Karpas-422 (cell line): ENCODE measurements at places on chromosomes 7 and 10. TPM values are rescaled to one million over a fixed set of nuclear protein-coding genes. Genes with fewer than 3 reads are reported as not detected.

The OR2A5 gene
- total RNA-seq = not detected in 2 replicates

The COL13A1 gene
- not detected in 2 replicates for total RNA-seq

The CYP26A1 gene
- 0.29 TPM in 1 of 2 replicates, not detected in the other for total RNA-seq

The CADPS2 gene
- not detected in 2 replicates for total RNA-seq

The CDH23 gene
- 0.47 and 2.1 TPM in 2 replicates for total RNA-seq

DNA sequence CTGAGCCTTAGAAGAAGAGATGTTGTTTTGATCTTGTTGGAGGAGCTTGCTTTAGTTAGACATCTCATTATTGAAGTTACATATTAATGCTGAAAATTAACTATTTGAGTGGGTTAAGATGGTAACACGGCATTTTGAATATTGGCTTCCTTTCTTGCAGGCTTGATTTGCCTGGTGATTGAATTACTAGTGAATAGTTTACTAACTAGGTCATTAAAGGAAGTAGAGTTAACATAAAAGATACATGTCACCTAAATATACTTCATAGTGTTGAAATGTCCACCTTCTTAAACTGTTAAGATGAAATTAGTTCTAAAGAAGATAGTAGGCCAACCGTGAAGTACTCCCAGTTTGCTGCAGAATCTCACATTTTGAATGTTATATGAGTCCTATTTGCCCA, 18.5 kb downstream of the MPLKIP start:
- H3K4me1 ChIP-seq = no peaks in the 10 kb centered on the region
- no peaks in the 10 kb centered on the region for H3K36me3 ChIP-seq
- no peak overlapping the region for H3K27ac ChIP-seq
- DNase-seq = no peak

DNA sequence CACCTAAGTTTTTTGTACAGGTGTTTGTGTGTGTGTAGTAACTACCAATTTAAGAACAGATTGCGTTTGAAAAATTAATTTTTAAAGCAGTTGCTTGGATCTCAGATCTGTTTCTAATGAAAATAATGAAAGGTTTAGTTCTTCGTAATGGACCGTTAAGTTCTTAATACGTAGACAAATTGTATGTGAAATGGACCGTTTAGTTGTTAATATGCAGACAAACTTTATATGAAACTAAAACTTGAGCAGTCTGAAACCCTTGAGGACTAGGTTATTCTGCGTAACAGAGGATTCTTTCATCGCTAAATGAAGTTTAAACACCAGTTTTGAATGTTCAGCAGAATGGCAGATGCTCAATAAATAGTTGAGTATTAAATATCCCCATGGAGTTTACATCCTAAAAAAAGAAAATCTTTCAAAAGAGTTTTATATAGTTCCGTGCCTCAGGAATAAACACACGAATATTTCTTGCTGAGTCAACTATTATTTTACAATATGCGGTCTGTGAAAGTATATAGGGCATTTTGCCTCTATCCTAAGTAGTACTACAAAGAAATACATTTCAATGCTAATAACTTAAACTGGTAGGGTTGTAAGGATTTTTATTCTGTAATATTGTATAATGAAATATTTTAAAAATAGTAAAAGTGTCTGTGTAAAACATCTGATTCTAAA, 1.2 kb downstream of the DBF4 start:
- peak overlapping the region; percentile 88 for H3K4me3 ChIP-seq
- peak overlapping the region; percentile 92 for H3K27ac ChIP-seq
- no peaks in the 10 kb centered on the region for H3K27me3 ChIP-seq
- H3K36me3 ChIP-seq = peaks cover 46% of the 10 kb centered on the region
- peaks cover 57% of the 10 kb centered on the region for H3K4me1 ChIP-seq

DNA sequence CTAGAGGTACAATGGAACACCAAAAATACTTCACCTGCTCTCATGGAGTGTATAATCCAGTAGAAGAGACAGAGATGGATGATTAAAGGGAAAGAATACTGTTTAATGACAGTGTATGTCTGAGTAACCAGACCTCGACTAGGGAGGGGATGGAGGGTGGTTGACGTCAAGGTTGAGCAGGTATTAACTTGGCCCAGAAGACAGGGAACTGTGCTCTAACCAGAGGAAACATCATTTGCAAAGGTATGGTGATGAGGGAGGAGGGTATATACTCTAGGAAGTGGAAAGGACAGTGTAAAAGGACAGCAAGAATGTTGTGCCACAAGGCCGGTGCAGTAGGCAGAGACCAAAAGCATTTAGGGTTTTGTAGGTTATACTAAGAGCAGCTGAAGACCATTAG, 2.9 kb downstream of the MIOS start:
- peak overlapping the region; percentile 86 for H3K27ac ChIP-seq
- peaks cover 50% of the 10 kb centered on the region for H3K36me3 ChIP-seq
- DNase-seq = peak; percentile 49
- H3K27me3 ChIP-seq = no peaks in the 10 kb centered on the region
- peak overlapping the region; percentile 88 for H3K4me3 ChIP-seq
- H3K4me1 ChIP-seq = peaks cover 28% of the 10 kb centered on the region

GRCh38 chr10:108112218-108112617, 947.7 kb upstream of the SORCS1 start:
- DNase-seq = no peak
- H3K27me3 ChIP-seq = no peaks in the 10 kb centered on the region
- H3K36me3 ChIP-seq = no peaks in the 10 kb centered on the region
- no peaks in the 10 kb centered on the region for H3K4me1 ChIP-seq
- H3K27ac ChIP-seq = no peak overlapping the region

- H3K27ac ChIP-seq = no peak overlapping the region
- H3K27me3 ChIP-seq = no peaks in the 10 kb centered on the region
- no peaks in the 10 kb centered on the region for H3K4me1 ChIP-seq
- DNase-seq = no peak
- H3K4me3 ChIP-seq = no peak overlapping the region
Measured at GRCh38 chr10:53463539-53463938, 691.0 kb upstream of the MBL2 start.

- H3K27me3 ChIP-seq = no peaks in the 10 kb centered on the region
- no peak overlapping the region for H3K27ac ChIP-seq
- no peak overlapping the region for H3K4me3 ChIP-seq
- peaks cover 3% of the 10 kb centered on the region; the same call in 1 of the 2 replicates for H3K4me1 ChIP-seq
- no peak for DNase-seq
Measured at GRCh38 chr7:45689011-45689796, 115.0 kb downstream of the ADCY1 start.

GRCh38 chr10:110337906-110338305, 33.2 kb upstream of the SMNDC1 start:
- peaks cover 27% of the 10 kb centered on the region for H3K4me1 ChIP-seq
- no peak overlapping the region for H3K4me3 ChIP-seq
- H3K27ac ChIP-seq = no peak overlapping the region

DNA sequence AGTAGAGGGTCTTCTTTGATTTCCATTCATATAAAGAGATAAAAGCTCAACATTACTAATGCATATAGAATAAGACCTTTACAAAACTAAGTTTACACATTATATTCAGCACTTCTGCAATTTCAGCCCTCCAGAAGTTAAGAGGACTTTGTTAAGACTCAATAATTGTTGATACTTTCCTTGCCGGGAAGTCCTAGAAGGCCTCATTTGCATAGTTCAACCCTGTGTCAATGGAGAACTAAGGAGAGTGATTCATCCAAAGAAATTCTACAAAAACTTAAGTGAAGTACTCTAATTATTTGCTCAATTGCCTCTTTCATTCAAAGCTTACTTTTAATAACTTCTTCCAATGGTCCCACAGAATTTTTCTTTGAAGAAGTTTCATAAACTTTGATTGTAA, 1060.3 kb upstream of the CELF2 start:
- H3K27me3 ChIP-seq = no peaks in the 10 kb centered on the region
- no peak for DNase-seq
- H3K4me1 ChIP-seq = peaks cover 13% of the 10 kb centered on the region
- H3K36me3 ChIP-seq = no peaks in the 10 kb centered on the region
- H3K27ac ChIP-seq = no peak overlapping the region

GRCh38 chr10:60315311-60315710, 74.4 kb downstream of the ANK3 start:
- no peak overlapping the region for H3K27ac ChIP-seq
- no peak for DNase-seq
- no peaks in the 10 kb centered on the region for H3K27me3 ChIP-seq
- H3K36me3 ChIP-seq = no peaks in the 10 kb centered on the region
- H3K4me3 ChIP-seq = no peak overlapping the region

DNA sequence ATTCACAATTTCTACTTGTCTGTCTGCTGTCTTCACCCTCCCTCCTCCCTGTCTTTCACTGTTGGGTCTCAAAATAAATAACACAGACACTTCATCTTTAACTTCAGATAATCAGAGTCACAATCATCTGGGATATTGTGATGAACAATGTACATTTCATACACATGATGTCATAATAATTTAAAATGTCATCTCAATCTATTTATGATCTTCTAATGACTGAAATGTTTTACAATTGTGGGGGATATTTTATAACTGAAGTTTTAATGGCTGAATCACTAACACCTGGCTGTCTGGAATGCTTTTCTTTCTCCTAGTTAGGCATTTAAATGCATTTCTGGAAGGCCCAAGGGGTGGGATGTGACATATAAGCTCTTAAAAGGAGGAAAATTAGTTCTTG, 859.8 kb downstream of the LRMDA start:
- no peaks in the 10 kb centered on the region for H3K36me3 ChIP-seq
- no peak for DNase-seq
- H3K27me3 ChIP-seq = no peaks in the 10 kb centered on the region
- no peak overlapping the region for H3K4me3 ChIP-seq
- H3K4me1 ChIP-seq = no peaks in the 10 kb centered on the region

- H3K4me1 ChIP-seq = peaks cover 89% of the 10 kb centered on the region
- peak overlapping the region; percentile 94 for H3K27ac ChIP-seq
- no peaks in the 10 kb centered on the region for H3K27me3 ChIP-seq
- H3K4me3 ChIP-seq = peak overlapping the region; percentile 57
Measured at GRCh38 chr7:5693529-5693928, 87.9 kb downstream of the RNF216 start.

GRCh38 chr10:35822316-35822715, 180.2 kb upstream of the FZD8 start:
- H3K4me3 ChIP-seq = no peak overlapping the region
- H3K27me3 ChIP-seq = no peaks in the 10 kb centered on the region
- H3K36me3 ChIP-seq = no peaks in the 10 kb centered on the region
- no peak for DNase-seq

DNA sequence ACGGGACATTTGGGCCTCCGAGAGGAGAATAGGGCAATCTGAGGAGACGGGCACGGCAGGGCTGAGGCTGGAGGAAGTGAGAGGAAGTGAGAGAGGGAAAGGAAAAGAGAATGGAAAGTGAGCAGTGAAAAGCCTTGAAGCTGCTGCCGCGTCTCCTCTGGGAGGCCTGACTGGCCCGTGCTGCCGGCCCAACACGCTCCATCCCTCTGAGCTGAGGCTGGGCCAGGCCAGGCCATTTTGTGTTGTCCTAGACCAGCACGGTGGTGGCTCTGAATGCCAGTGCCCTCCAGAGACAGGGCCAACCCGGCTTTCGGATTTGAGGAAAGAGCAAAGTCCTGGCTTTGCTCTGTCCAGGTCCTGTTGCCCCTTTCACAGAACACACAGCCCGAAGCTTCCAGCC, 361.1 kb upstream of the SHH start:
- H3K27ac ChIP-seq = no peak overlapping the region
- no peaks in the 10 kb centered on the region for H3K27me3 ChIP-seq
- no peaks in the 10 kb centered on the region for H3K4me1 ChIP-seq
- no peaks in the 10 kb centered on the region for H3K36me3 ChIP-seq

- no peaks in the 10 kb centered on the region for H3K4me1 ChIP-seq
- DNase-seq = no peak
- H3K36me3 ChIP-seq = no peaks in the 10 kb centered on the region
- no peak overlapping the region for H3K27ac ChIP-seq
- H3K4me3 ChIP-seq = no peak overlapping the region
- no peaks in the 10 kb centered on the region for H3K27me3 ChIP-seq
Measured at GRCh38 chr10:97087296-97087695, 98.5 kb downstream of the SLIT1 start.

DNA sequence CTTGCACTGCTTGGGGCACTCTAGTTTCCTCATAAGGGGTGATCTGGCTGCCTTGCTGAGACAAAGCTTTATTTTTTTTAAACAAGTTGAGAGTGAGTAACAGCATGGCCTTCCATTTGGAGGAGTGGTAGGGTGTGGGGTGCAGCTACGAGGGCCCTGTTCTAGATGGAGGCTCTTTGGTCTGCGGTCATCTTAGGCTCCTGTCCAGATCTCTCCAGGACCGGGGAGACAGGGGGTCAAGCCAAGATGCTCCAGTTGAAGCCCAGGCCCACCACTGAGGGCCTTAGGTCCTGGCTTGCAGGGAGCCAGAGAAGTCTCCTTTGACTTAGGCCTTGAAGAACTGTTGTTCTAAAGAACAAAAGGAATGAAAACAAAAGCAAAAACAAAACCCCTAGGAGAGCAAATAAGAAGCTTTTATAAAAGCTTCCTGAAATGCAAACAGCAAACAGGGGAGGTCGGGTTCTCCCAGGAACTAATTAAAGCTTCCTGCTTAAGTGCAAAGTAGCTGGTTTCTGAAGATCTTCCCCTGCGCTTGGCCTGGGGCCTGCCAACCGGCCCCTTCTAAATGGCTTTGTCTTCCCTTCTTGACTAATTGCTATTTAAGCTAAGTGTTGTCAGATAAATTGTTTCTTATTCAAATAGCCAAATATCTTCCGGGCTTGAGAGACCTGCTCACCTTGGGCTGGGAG, 259.2 kb downstream of the GLRX3 start:
- H3K4me3 ChIP-seq = no peak overlapping the region
- no peaks in the 10 kb centered on the region for H3K4me1 ChIP-seq
- no peak overlapping the region for H3K27ac ChIP-seq
- H3K36me3 ChIP-seq = no peaks in the 10 kb centered on the region
- DNase-seq = no peak

DNA sequence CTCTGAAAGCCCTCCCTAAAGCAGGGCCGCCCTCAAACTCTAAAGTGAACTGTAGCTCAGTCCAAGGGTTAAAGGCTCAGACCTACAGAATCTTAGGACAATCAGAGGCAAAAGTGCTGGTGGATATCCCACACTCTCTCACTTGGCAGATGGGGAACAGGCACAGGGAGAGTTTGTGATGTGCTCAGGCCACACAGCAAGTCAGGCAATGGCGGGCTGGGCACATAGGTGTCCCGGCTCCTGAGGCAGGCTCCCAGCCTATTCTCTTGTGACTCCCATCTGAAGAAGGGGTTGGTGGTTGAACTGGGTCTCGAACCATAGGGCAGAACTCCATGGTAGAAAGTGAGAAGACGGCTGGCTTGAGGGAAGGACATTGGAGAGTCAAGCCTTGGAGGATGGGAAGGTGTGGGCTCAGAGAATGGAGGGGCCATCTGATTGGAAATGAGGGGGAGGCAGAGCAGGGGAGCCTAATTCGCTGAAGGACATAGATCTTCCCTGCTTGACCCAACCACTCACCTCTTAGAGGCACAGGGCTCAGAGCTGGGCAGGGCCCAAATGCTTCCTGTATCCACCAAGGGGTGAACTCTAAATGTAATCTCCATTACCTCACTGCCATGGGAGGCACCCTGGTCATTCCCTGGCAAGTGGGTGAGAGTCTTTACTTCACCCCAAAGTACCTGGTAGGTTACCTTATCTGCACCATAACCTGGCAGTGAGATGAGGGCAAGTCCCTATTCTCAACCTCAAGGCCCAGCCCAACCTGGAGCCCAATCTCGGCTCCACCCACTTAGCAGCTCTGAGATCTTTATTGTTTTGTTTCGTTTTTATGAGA, 4.9 kb upstream of the ZMIZ1 start:
- H3K36me3 ChIP-seq = no peaks in the 10 kb centered on the region
- H3K27ac ChIP-seq = no peak overlapping the region
- DNase-seq = no peak
- H3K4me3 ChIP-seq = no peak overlapping the region

GRCh38 chr10:60290558-60290957, 99.1 kb downstream of the ANK3 start:
- H3K27me3 ChIP-seq = no peaks in the 10 kb centered on the region
- H3K36me3 ChIP-seq = no peaks in the 10 kb centered on the region
- DNase-seq = no peak
- H3K4me3 ChIP-seq = no peak overlapping the region
